Stimulated activated CD8-positive, alpha-beta memory T cell treated with anti-CD3 and anti-CD28 coated beads, Interleukin-12 subunit alpha, Interleukin-12 subunit beta, amount 100 ng/mL, for 4 hours (primary cell): ENCODE measurements at places on chromosomes 2 and 18.

DNA sequence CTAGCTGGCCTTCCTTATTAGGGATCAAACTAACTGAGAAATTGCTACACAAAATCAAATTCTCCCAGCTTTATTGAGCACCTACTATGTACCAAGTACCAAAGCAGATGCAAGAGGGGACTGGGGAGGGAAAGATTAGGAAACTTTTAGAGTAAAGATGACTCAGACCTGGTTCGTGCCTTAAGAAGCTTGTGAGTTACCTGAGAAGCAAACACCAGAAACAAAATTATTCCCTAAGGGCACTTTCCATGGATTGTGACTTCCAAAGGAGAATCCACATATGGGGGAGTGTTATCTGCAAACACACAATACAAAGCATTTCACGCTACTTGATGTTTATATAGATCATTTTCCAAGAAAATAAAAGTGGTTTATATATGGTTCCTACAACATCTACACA, 326.9 kb upstream of the HNRNPA3 start:
- no peak for DNase-seq

DNA sequence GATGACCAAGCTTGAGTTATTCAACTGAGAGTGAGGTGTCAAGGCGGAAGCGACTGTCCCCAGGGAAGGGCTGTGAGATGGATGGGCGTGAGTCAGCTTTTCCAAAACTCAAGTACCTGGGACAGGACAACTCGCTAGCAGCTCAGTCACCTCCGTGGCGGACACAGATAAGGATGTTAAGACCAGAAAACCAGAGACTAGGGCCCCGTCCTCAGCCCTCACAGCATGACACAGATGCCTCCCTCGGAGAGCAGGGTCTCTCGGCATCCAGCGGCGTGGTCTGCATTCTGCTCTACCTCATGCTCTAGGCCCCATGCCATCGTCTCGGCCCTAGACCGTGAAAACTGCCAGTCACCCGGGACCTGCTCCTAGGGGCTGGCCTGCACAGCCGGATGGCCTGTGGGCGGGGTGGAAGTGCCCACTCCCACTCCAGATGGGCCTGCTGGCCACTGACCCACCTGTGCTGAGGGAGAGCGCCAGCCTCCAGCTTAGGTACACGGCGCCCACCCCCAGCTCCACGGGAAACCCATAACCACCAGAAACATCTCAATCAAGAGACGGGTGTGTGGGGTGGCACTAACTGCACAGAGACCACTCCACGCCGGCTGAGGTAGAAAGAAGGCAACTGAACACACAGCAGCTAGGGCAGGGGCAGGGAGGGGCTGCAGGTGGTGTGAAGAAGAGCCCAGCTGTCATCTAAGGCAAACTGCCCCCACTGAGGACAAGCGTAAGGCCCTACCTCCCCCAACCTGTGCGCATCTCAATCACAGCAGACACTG, 39.8 kb downstream of the ANO7 start:
- no peak for DNase-seq

DNA sequence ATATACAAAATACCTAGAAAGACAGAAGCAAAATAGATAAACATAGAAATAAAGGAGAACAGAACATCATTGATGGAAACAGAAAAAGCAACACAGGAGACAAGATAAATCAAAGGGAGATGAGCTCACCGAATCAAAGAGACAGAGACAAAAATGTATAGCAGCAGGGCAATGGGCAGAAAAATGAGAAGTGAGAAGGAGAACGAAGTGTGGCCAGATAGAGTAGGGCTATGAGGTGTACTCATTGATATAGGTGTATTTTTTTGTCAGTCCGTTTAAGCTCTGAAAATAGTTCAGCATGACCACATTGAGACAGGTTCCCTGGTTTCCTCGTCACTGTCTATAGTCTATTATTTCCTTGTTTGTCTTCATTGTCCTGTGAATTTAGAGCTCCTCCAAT, 55.1 kb downstream of the SP100 start:
- no peak for DNase-seq

DNA sequence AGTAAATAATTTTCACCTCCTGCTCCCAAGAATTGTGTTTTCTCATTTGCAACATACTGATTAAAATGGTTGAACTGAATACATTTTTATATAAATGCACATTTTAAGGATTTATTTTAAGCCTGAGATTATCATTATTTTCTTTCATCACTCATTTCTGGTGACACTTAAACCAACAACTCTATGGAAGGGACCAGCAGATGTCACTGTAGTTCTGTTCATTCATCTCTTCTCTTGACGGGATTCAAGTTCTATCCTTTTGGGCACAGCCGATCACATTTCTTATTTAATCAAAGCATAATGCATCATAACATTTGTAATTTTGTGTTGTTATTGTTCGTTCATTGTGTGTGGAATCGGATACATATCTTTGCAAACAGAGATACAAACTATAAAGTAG, 417.9 kb downstream of the HRH4 start:
- DNase-seq: no peak

GRCh38 chr2:30336978-30337841, 105.9 kb downstream of the LBH start:
- DNase-seq: no peak
